Mesothelial cell of epicardium (in vitro differentiated cells): ENCODE measurements at places on chromosomes 1 and 21.

- DNase-seq = no peak
Observed at GRCh38 chr1:240732390-240732789, 120.4 kb upstream of the GREM2 start.

- DNase-seq = no peak
Observed at GRCh38 chr1:177825276-177825901, 144.5 kb downstream of the SEC16B start.

GRCh38 chr1:157193702-157194391 is 55.7 kb upstream of the ETV3 start:
- DNase-seq = peak; percentile 90

- no peak for DNase-seq
Observed at GRCh38 chr1:3638027-3638426, 11.9 kb downstream of the WRAP73 start.

- no peak for DNase-seq
Observed at GRCh38 chr1:55775007-55775406, 559.8 kb upstream of the USP24 start.

DNA sequence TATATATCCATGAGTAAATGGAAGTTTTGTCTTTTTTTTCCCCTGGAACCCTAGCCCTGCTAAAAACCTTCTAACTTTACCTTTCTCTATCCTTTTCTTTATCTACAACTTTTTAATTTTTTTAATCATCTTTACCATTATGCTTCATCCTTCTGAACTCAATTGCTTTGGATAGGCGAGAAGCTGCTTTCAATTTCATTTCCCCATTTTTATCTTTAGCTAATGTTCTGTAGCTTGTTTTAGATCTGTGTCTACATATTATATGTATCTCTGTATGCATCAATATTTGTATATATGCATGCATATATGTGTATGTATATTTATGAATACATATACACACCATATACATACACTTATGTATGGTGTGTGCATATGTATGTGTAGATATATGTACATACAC is 57.4 kb downstream of the PTPRC start:
- no peak for DNase-seq

DNA sequence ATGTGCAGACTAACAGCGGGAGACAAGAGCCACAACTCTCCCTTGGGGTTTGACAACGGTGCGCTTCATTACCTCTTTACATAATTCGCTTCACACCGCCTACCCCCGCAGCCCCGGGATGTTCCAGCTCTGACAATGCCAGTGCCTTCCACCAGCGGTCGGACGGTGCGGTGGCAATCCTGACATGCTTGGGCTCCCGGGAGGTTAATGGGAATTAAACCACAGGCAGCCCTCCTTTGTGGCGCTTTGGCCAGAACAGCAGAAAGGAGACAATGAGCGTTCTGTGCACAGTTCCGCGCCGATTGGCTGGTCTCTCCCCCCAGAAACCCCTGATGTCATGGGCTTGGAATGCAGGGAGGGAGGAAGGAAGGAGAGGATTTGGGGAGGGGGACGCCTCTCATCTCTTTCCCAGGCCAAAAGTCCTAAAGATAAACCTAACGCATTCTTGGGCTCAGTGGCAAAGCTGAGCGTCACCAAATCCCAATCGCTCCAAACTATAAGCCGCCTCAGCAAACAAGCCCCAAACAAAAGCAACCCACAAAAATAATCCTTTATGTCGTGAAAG is 1.3 kb downstream of the CNN3 start:
- DNase-seq = peak; percentile 82

DNA sequence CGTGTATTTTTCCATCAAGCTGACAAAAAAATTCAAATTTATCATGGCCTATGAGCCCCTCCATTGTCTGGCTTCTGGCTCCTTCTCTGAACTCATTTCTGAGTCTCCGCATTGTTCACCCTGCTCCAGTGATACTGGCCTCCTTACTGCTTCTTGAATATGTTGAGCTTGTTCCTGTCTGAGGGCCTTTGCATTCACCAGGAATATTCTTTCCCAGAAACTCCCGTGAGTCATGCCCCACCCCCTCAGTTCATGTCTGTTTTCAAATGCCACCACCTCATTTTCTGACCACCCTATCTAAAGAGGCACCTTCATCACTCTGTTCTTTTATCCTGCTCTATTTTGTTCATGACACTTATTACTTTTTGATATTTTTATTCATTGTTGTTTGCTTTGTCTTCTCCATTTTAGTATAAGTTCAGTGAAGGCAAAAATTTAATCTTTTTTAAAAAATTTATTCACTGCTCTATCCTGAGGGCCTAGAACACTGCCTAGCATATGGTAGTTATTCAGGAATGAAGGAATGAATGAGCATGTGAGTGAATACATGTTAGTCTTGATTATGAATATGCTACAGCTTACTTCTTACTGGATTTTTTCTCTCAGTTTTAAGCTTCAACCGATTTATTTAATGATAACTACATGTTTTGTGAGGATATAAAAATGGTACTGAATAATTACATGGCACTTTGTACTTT is 140.4 kb upstream of the C1orf105 start:
- DNase-seq = no peak

DNA sequence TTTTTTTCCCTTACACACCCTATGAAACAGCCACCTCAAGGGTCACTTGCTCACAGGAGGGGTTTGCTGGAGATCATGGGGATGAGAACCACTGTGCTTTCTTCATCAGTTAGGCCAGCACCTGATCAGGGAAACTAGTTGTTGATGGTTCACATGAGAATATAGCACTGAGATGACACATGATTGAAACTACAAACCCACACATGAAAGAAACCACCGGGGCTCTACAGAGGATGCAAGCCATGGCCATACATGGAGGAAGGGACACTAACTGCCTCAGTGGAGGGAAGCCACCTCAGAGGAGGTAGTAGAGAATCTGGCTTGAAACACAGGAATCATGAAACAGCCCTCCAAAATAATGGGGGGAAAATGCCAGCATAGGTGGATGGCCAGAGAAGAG is 63.2 kb downstream of the PRKAB2 start:
- no peak for DNase-seq

GRCh38 chr1:234656944-234657654 is 47.1 kb upstream of the IRF2BP2 start:
- no peak for DNase-seq

DNA sequence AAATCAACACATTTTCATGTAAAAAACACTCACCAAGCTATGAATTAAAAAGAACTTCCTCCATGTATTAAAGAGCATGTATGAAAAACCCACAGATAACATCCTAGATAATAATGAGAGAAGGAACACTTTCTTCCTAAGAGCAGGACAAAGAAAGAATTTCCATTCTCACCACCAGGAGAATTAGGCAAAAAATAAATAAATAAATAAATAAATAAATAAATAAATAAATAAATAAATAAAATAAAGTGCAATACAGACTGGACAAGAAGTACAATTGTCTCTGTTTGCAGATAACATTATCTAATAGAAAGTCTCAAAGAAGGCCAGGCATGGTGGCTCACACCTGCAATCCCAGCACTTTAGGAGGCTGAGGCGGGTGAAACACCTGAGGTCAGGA is 218.2 kb downstream of the BRINP3 start:
- DNase-seq = no peak

- no peak for DNase-seq
Observed at GRCh38 chr1:230030122-230030821, 36.8 kb upstream of the GALNT2 start.

DNA sequence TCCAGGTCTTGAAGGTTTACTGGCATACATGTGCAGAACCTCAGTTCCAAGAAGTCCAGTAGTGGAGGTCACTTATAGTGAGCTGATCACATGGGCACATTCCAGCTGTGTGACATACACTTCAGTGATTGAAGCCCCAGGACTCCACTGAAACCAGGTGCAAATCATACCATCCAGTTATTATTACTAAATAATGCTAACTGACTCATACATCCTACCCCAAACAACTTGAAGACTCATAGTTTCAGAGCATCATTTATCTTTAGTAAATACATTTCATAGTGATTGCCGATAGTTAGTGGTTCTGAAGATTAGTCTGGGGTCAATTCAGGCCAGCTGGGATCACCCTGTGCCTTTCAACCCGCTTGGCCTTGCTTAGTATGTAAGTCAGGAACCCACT is 137.9 kb upstream of the UBE2U start:
- no peak for DNase-seq

DNA sequence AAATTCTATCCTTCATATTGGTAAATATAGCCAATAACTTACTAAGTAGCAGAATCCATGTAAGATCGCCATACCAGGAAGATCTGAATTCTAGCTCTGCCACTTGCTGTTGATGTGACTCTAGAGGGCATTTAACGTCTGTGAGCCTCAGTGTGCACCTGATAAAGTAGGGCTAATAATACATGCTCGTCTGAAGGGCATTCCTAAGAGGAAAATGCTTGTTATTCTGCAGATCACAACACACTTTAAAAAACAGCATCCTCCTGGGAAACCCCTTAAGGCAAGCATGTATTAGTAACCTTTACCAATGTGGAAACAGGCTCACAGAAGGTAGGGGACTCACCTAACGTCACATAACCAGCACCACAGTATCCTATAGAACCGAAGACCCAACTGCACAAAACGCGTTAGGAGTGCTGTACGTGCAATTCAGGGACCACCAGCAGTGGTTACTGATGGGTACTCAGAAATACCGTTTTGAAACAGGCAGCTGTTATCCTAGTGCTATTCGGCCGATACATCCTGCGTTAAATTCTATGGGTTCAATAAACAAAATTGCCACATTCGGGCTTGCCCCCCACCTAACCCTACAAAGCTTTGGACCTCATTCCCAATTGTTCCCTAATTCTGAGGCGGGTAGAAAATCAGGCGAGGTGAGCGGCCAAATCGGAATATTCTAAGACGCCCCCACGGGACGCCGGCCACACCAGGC is 758 bp downstream of the DEPDC1 start:
- DNase-seq = no peak

GRCh38 chr21:21715266-21715969 is 717.2 kb downstream of the NCAM2 start:
- no peak for DNase-seq

DNA sequence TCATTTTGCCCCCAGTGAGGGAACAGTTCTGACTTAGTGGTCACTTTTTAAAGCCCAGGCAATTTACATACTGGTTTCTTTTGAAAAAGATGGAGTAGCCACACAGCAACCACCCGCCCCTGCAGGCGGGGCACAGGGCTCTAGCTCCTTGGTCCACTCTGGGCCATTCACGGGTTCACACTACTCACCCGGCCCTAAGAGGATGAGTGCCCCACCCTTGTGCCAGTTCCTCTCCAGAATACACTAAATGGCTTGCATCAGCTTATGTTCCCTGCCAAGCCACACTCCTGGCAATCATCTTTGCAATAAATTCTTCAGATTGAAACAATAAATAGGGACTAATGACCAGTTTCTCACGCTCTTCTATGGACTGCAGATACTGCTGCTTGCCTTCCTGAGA is 15.7 kb upstream of the ATP13A2 start:
- DNase-seq = no peak

GRCh38 chr1:154609398-154610380 is 1.7 kb upstream of the ADAR start:
- no peak for DNase-seq

- no peak for DNase-seq
Observed at GRCh38 chr1:150791585-150791984, 16.5 kb downstream of the CTSK start.

DNA sequence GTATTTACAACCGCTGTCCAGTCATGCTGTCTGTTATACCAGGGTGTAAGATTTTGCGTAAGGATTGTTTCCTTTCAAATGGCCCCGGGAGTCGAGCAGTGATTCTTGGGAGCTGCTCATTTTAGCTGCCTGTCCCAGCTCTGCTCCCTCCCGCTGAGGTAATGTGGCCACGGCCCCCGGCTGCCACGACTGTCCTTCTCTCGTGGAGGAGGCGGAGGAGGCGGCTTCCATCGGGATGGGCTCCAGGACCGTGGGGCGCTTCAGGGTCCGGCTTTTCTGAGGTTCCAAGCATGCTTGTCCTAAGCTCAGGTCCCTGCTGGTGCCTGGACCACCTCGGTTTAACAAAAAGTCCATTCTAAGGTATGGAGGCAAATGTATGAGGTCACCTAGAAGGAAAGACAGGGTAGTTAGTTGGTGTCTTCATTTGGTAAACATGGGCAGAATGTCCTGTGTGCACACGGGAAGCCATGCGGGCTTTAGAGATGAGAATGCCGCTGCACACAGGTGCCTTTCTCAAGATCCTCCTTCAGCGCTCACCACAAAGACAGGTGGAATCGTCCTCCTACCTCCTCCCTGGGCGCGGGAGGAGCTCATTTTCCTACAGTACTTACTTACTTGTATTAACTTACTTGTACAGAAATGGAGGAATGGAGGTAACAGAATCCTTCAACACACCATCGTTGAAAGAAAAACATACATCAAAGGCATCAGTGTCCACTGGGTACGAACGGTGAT is 145.9 kb downstream of the PCP4 start:
- DNase-seq = no peak

DNA sequence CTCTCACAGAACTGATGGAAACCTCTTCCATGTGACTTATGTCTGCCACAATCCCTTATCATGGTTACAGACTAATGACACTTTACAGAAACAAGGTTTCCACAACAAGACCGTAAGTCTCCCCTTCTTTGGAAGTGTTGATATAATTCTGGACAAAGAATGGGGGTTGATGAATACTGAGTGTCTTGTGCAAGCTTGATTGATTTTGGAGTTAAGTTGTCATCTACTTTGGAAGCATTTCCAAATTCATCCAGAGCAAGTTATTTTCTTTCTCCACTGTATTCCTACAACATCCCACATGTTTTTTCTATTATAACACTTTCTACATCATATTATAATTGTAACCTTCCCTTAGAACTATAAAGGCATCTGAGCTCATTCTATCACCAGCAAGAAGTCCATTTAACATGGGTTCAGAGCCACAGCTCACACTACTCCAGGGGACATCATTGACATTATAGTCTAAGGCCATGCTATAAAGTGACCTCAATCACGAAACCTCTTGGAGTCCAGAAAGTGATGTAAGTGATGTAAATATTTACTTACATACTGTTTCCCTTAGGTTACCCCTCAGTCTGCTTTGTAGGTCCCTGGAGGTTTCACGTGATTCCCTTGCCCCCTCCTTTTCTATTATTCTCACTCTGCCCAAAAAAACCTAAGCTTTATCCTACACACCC is 125.7 kb upstream of the PBX1 start:
- DNase-seq = no peak

DNA sequence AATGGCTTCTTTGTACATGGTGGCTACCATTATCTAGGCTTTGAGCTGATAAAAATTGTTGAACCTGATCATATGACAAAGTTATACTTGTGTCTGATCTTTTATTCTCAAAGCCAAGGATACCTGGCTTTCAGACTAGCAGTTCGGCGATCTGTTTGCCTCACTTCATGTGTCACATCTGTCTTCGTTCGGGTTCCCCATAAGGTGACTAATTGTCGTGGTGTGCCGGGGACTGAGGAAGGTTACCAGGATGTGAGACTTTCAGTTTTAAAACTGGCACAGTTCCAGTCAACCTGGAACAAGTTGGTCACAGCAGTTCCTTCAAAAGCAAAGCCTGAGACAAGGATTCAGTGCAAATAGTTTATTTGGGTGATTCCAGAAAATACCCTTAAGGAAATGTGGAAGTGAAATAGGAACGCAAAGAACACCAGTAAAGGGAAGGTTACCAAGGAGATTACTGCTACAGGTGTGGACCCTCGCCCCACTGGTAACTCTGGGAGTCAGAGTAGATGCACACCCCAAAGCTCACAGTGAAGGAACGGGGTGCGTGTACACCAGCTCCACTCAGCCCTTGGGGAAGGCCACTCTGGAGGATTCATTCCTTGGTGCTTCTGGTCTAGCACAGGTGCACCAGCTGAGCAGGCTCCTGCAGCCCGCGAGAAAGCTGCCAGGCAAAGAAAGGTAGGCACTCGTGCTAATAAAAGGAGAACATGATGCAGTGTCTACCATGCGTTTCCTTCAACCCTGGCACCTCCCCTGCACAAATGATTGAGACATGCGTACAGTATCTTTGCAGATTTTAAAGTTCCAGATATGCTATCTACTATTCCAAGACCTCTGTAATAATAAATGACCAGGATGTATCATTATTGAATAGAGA is 69.0 kb downstream of the VWA5B1 start:
- DNase-seq = no peak
